Esophagus muscularis mucosa (tissue), 4 donors: ENCODE measurements at places on chromosomes 3 and 15. TPM values are rescaled to one million over a fixed set of nuclear protein-coding genes. Genes with fewer than 3 reads are reported as not detected.

DNA sequence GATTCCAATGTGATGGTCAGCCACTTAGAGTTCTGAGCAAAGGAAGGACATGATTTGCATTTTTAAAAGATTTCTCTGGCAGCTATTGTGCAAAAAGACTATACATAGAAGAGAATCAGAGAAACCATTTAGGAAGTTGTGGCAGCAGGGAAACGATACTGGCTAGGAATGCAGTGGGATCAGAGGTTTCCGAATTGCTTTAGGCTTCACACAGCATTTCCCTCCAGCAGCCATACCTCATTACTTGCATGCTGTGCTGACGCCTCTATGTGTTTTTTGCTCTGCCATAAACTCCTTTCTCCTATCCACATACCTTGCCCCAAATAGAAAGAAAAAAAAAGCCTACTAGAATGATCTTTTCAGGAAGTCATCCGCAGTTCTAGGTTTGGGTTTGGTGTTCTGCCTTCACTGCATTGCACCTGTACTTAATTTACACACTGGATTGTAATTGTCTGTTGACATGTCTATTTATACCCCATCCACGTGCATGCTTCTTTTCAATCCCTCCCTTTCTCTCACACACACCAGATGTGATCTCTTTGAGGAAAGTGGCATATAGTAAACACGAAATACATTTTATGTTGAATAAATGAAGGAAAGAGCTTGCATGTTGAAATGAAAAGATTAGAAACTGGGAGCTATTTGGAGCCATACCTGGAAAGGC is 860.3 kb upstream of the SEMA6D start:
- H3K27ac ChIP-seq = no peak overlapping the region
- no peaks in the 10 kb centered on the region for H3K36me3 ChIP-seq
- H3K4me3 ChIP-seq = no peak overlapping the region

- H3K4me3 ChIP-seq = no peak overlapping the region
- H3K36me3 ChIP-seq = peaks cover 9% of the 10 kb centered on the region
- no peaks in the 10 kb centered on the region for H3K4me1 ChIP-seq
These were observed 12.4 kb downstream of the RTF1 start for GRCh38 chr15:41429003-41429890.

Gene ANKUB1
- not detected for total RNA-seq

Gene TIMP4
- 26.7 TPM for total RNA-seq

Gene SCAMP5
- total RNA-seq = 3.8 TPM

Gene SOX2
- total RNA-seq = 4.9 TPM
